Mesothelial cell of epicardium (in vitro differentiated cells): ENCODE measurements at places on chromosomes 2 and 18.
A peak's percentile ranks its signal among the peaks of the same experiment; 100 is the strongest.

DNA sequence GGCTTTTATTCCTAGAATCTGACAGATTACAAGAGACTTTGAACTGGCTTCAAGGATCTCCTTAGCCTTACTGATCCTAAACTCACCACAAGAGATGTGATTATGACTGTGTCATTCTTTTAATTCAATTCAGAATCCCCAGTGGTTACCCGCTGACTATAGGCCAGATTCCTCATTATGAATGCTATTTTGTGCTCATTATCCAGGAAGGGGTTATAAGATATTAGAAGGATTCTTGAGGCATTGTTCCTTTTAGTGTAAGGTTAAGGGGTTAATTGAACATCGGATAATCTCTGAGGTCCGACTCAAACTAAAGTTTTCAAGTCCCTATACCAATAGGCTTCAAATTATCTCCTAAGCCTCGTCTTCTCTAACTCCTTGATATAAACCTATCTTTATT is 39.4 kb upstream of the TDRD15 start:
- H3K4me3 ChIP-seq: no peak overlapping the region
- H3K36me3 ChIP-seq: no peaks in the 10 kb centered on the region
- H3K27ac ChIP-seq: no peak overlapping the region
- no peak for DNase-seq
- peaks cover 43% of the 10 kb centered on the region for H3K27me3 ChIP-seq

- H3K4me3 ChIP-seq: no peak overlapping the region
- H3K27ac ChIP-seq: peak overlapping the region; percentile 62
- DNase-seq: no peak
Measured at GRCh38 chr18:48711651-48712486, 173.0 kb downstream of the CTIF start.

DNA sequence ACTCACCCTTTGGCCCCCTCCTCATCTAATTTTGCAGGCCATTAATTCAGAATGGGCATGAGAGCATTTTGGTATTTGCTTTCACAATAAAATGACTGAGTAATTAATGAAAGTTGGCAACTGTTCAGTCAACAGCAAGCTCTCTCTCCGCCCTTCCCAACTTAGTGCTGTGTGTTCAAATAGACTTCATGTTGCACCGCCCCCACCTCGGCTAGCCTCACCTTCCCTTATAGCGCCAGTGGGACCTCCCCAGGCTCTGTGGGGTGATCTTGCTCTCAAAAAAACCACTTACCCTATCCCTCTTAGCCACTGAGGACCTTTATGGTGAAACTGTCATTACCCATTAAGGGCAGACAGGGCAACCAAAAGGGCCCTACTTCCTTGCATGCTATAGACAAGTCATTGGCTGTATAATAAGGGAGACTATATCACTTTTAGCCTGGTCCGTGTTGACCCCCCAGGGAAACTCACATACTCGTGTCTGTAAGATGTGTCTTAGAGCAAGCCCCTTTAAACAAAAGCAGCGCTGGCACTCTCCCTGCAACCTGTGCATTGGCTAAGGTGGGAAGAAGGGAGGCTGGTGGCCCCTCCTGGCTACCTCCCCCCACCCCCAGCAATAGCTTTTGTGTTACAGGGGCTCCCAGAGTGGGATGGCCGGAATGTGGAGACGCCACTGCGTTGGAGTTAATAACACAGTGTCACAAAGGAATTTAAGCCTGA is 15.2 kb downstream of the EN1 start:
- H3K4me1 ChIP-seq: peaks cover 62% of the 10 kb centered on the region
- H3K4me3 ChIP-seq: no peak overlapping the region
- H3K27ac ChIP-seq: peak overlapping the region; percentile 81
- DNase-seq: no peak

GRCh38 chr18:12943215-12943614 is 4.6 kb upstream of the SEH1L start:
- H3K27ac ChIP-seq: no peak overlapping the region
- peaks cover 22% of the 10 kb centered on the region for H3K4me1 ChIP-seq
- H3K4me3 ChIP-seq: no peak overlapping the region
- DNase-seq: no peak
- no peaks in the 10 kb centered on the region for H3K27me3 ChIP-seq

GRCh38 chr2:170408461-170409163 is 230.7 kb downstream of the MYO3B start:
- H3K27ac ChIP-seq: no peak overlapping the region
- DNase-seq: no peak
- peaks cover 6% of the 10 kb centered on the region for H3K36me3 ChIP-seq
- H3K27me3 ChIP-seq: peaks cover 28% of the 10 kb centered on the region

- peaks cover 34% of the 10 kb centered on the region for H3K4me1 ChIP-seq
- DNase-seq: no peak
Measured at GRCh38 chr2:118607641-118608040, 239.8 kb downstream of the EN1 start.

- H3K27me3 ChIP-seq: no peaks in the 10 kb centered on the region
- H3K27ac ChIP-seq: no peak overlapping the region
- H3K36me3 ChIP-seq: peaks cover 69% of the 10 kb centered on the region
- H3K4me1 ChIP-seq: no peaks in the 10 kb centered on the region
- no peak overlapping the region for H3K4me3 ChIP-seq
- DNase-seq: no peak
Measured at GRCh38 chr2:190990132-190990531, 23.8 kb downstream of the STAT1 start.

- no peaks in the 10 kb centered on the region for H3K36me3 ChIP-seq
- peaks cover 4% of the 10 kb centered on the region for H3K4me1 ChIP-seq
- no peak overlapping the region for H3K27ac ChIP-seq
- H3K27me3 ChIP-seq: peaks cover 94% of the 10 kb centered on the region
- no peak for DNase-seq
Measured at GRCh38 chr2:104861351-104862057, 7.6 kb downstream of the POU3F3 start.

- H3K4me1 ChIP-seq: peaks cover 9% of the 10 kb centered on the region
- peaks cover 2% of the 10 kb centered on the region for H3K36me3 ChIP-seq
- H3K4me3 ChIP-seq: no peak overlapping the region
- H3K27me3 ChIP-seq: no peaks in the 10 kb centered on the region
Measured at GRCh38 chr2:59044736-59045135, 803.6 kb upstream of the FANCL start.

- H3K4me3 ChIP-seq: peak overlapping the region; percentile 89
- no peaks in the 10 kb centered on the region for H3K36me3 ChIP-seq
- H3K27ac ChIP-seq: peak overlapping the region; percentile 94
Measured at GRCh38 chr2:230865766-230866755, 1.3 kb downstream of the ITM2C start.

DNA sequence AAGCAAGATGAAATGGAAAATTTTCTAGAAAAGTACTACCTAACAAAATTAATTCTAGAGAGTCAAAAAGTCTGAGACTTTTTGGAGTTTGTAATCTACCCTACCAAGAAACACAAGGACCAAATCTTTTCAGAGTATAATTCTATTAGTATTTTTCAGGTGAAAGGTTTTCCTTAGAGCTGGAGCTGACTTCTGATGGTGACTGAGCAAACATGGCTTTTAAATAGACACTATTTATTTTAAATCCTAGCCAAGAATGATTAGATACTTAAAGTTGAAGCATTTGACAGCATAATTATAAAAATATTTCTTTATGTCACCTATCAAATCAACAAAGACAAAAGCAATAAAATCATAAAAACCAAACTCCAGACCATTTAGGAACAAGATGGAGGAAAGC is 26.6 kb downstream of the ZC3H6 start:
- no peak for DNase-seq
- no peaks in the 10 kb centered on the region for H3K27me3 ChIP-seq
- H3K27ac ChIP-seq: peak overlapping the region; percentile 88
- H3K4me3 ChIP-seq: no peak overlapping the region

- no peaks in the 10 kb centered on the region for H3K4me1 ChIP-seq
- H3K36me3 ChIP-seq: peaks cover 40% of the 10 kb centered on the region
- no peak overlapping the region for H3K4me3 ChIP-seq
Measured at GRCh38 chr18:76932026-76932819, 109.9 kb downstream of the ZNF236 start.

GRCh38 chr2:273333-273732 is 8.6 kb downstream of the ACP1 start:
- no peaks in the 10 kb centered on the region for H3K27me3 ChIP-seq
- no peak overlapping the region for H3K27ac ChIP-seq
- peaks cover 18% of the 10 kb centered on the region for H3K36me3 ChIP-seq
- DNase-seq: no peak
- no peak overlapping the region for H3K4me3 ChIP-seq
- no peaks in the 10 kb centered on the region for H3K4me1 ChIP-seq

DNA sequence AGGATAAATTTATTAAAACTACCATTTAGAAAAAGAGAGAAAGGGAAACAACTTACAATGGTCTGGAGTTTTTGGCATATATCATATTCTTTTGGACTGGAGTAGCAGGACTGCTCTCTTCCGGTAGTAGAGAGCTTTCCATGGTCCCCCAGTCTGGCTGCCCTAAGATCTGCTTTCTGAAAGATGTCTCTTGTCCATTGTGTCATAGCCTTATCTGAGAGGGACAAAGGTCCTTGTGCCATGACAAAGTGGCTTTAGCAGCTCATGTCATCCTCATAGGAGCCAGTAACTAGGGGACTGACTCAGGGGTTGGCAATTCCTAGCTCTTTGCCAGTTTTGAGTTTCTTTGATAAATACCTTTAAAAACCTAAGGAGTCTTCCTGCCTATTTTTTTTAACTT is 505.5 kb upstream of the ZEB2 start:
- no peaks in the 10 kb centered on the region for H3K27me3 ChIP-seq
- DNase-seq: no peak
- peaks cover 61% of the 10 kb centered on the region for H3K4me1 ChIP-seq
- H3K27ac ChIP-seq: no peak overlapping the region
- no peaks in the 10 kb centered on the region for H3K36me3 ChIP-seq
- H3K4me3 ChIP-seq: no peak overlapping the region

GRCh38 chr2:211070547-211070946 is 514.1 kb downstream of the CPS1 start:
- H3K27me3 ChIP-seq: peaks cover 4% of the 10 kb centered on the region
- H3K36me3 ChIP-seq: no peaks in the 10 kb centered on the region
- H3K27ac ChIP-seq: no peak overlapping the region
- no peak for DNase-seq
- H3K4me1 ChIP-seq: no peaks in the 10 kb centered on the region

- H3K36me3 ChIP-seq: no peaks in the 10 kb centered on the region
- H3K4me3 ChIP-seq: no peak overlapping the region
- no peak overlapping the region for H3K27ac ChIP-seq
- H3K4me1 ChIP-seq: peaks cover 6% of the 10 kb centered on the region
- no peak for DNase-seq
Measured at GRCh38 chr18:74368901-74369705, 53.5 kb downstream of the C18orf63 start.

- DNase-seq: no peak
- H3K27ac ChIP-seq: peak overlapping the region; percentile 88
- H3K4me3 ChIP-seq: peak overlapping the region; percentile 98
- no peaks in the 10 kb centered on the region for H3K36me3 ChIP-seq
Measured at GRCh38 chr18:51193621-51194287, 3.7 kb downstream of the MEX3C start.

- peaks cover 3% of the 10 kb centered on the region for H3K4me1 ChIP-seq
- no peak overlapping the region for H3K27ac ChIP-seq
- H3K36me3 ChIP-seq: no peaks in the 10 kb centered on the region
- no peak overlapping the region for H3K4me3 ChIP-seq
- no peak for DNase-seq
Measured at GRCh38 chr2:73896362-73897239, 3.8 kb downstream of the ACTG2 start.

GRCh38 chr18:3983351-3983969 is 471.6 kb downstream of the DLGAP1 start:
- no peaks in the 10 kb centered on the region for H3K27me3 ChIP-seq
- no peak for DNase-seq
- no peak overlapping the region for H3K4me3 ChIP-seq

- H3K27me3 ChIP-seq: peaks cover 2% of the 10 kb centered on the region
- H3K36me3 ChIP-seq: no peaks in the 10 kb centered on the region
- peaks cover 34% of the 10 kb centered on the region for H3K4me1 ChIP-seq
- H3K4me3 ChIP-seq: no peak overlapping the region
- H3K27ac ChIP-seq: peak overlapping the region; percentile 72
Measured at GRCh38 chr2:192544371-192544955, 349.7 kb upstream of the TMEFF2 start.

DNA sequence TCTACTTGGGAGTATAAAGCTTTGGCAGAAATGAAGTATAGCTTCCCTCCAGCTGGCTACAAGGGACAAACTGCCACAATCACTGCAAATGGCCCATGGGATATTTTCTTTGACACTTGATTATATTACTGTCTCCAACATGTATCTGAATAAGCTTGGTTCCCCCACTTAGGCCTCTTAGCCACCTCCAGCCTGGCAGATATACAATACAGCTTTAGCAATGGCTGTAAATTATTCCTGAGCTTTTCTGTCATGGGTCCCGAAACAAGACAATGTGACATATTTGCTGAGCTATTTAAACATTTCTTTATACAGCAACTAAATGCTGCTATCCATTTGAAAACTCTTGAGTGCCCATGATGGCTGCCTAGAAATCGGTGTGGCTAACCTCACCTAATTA is 406.2 kb downstream of the SUCLG1 start:
- DNase-seq: no peak
- no peak overlapping the region for H3K4me3 ChIP-seq
- no peak overlapping the region for H3K27ac ChIP-seq
- H3K27me3 ChIP-seq: peaks cover 24% of the 10 kb centered on the region
- no peaks in the 10 kb centered on the region for H3K36me3 ChIP-seq

GRCh38 chr2:40090044-40090443 is 311.0 kb upstream of the THUMPD2 start:
- H3K27me3 ChIP-seq: no peaks in the 10 kb centered on the region
- DNase-seq: no peak
- no peak overlapping the region for H3K27ac ChIP-seq
- H3K36me3 ChIP-seq: no peaks in the 10 kb centered on the region

GRCh38 chr2:55916473-55917049 is 7.0 kb downstream of the EFEMP1 start:
- no peaks in the 10 kb centered on the region for H3K27me3 ChIP-seq
- no peak for DNase-seq
- peaks cover 6% of the 10 kb centered on the region for H3K36me3 ChIP-seq
- H3K4me1 ChIP-seq: peaks cover 8% of the 10 kb centered on the region
- H3K4me3 ChIP-seq: no peak overlapping the region
- no peak overlapping the region for H3K27ac ChIP-seq

DNA sequence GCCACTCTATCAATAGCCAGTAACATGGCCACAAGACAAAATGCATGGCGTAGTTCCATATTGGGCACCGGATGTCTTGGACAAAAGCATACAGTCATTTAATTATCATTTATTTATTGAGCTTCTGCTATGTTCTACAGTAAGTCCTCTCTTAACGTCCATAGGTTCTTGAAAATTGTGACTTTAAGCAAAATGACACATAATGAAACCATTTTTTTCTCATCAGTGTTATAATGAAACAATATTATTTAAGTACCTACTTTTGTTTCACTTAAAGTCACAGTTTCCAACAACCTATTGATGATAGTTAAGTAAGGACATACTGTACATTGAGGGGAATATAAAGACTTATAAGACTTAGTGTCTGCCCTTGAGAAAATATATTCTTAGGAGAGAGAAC is 84.9 kb downstream of the XRCC5 start:
- no peaks in the 10 kb centered on the region for H3K27me3 ChIP-seq
- no peak overlapping the region for H3K27ac ChIP-seq
- DNase-seq: no peak
- H3K4me1 ChIP-seq: no peaks in the 10 kb centered on the region
- H3K36me3 ChIP-seq: peaks cover 61% of the 10 kb centered on the region
- H3K4me3 ChIP-seq: no peak overlapping the region

GRCh38 chr2:223003191-223003590 is 48.8 kb upstream of the KCNE4 start:
- DNase-seq: no peak
- H3K36me3 ChIP-seq: peaks cover 1% of the 10 kb centered on the region
- H3K4me1 ChIP-seq: no peaks in the 10 kb centered on the region
- H3K27me3 ChIP-seq: no peaks in the 10 kb centered on the region
